ENCODE measurements at places on chromosomes 4 and X. TPM values are rescaled to one million over a fixed set of nuclear protein-coding genes. Genes with fewer than 3 reads are reported as not detected.
A peak's percentile ranks its signal among the peaks of the same experiment; 100 is the strongest.

DNA sequence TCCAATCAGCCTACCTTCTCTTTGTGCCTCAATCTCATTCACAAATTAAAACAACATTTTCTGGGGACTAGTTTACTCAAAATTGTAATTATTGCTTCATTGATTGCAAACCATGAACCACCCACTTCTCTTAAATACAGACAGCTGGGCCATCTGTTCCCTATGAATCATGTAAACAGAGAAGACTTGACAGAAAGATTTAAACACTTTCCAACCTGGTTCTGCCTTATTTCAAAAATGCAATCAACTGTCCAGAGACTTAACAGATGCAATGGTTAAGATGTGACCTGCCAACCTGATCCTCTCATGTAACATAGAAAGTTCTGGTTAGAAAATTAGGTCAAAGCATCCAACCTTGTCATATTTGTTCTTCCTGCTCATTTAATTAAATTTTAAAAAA is 20.8 kb upstream of the SERTM2 start:
- DNase-seq, result peak; percentile 9

TCEAL4 gene
- total RNA-seq, result 98.4 TPM

GYG2 gene
- 14.4 TPM for total RNA-seq

- no peak for DNase-seq
Observed at GRCh38 chr4:186486172-186486571, 69.2 kb downstream of the MTNR1A start.

KCND1 gene
- 0.08 TPM for total RNA-seq

DNA sequence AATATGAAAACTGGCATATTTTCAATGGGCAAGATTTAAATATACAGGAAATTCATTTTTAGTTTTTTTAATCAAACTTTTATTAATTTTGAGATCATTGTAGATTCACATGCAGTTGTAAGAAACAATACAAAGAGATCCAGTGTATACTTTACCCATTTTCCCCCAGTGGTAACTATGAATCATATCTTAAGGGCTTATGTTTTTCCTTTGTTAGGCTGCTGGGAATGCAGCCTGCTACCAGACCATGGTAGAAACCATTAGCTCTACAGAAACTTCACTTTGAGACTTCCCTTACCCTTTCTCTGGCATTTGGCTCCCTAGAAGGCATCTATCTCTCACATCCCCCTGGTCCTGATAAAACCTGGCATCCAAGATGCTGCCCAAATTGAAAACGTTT is 147.6 kb upstream of the EOLA2 start:
- no peak for DNase-seq

ELMOD2 gene
- total RNA-seq, result 26.9 TPM

DNA sequence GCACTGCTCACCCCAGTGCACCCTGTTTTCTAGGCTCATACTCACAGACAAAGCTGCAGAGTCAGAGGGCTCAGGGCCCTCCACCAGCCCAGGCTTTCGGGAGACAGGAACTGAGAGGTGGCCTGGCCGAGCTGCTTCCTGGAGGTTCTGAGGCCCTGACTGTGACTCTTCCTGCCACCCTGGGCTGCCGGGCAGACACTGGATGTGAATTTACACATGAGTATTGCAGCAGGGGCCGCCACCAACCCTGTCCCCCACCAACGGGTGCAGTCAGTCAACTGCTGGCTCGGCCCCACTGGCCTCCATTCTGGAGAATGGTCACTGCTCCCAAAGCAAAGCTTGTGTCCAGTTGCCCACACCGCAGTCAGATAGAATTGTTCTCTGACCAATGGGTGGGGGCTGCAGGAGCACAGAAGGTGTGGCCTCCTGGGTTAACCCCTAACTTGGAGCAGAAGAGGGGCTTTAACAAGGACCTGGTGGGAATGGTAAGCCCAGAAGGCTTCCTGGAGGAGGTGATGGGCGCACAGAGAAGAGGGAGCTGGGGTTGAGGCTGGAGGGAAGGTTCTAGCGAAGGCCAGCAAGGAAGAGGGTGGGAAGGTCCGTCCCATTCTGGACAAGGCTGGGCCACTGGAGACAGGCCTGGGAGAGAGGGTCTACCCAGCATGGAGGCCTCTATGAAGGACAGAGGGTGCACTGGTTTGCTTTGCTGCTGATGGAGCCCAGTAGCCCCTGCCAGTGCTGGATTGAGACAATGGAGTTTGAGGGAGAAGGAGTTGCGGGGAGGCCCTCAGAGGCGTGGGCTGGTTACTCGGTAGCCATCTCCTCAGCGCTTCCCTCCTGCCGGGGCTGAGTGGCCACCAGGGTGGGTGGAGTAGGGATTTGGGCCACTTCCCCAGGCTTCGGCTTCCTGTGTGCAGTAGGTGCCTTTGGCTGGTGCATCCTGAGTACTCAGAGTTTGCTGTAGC is 135.3 kb downstream of the CPZ start:
- no peak for DNase-seq
